ENCODE measurements at places on chromosomes 12 and 14. TPM values are rescaled to one million over a fixed set of nuclear protein-coding genes. Genes with fewer than 3 reads are reported as not detected.
A peak's percentile ranks its signal among the peaks of the same experiment; 100 is the strongest.

DNA sequence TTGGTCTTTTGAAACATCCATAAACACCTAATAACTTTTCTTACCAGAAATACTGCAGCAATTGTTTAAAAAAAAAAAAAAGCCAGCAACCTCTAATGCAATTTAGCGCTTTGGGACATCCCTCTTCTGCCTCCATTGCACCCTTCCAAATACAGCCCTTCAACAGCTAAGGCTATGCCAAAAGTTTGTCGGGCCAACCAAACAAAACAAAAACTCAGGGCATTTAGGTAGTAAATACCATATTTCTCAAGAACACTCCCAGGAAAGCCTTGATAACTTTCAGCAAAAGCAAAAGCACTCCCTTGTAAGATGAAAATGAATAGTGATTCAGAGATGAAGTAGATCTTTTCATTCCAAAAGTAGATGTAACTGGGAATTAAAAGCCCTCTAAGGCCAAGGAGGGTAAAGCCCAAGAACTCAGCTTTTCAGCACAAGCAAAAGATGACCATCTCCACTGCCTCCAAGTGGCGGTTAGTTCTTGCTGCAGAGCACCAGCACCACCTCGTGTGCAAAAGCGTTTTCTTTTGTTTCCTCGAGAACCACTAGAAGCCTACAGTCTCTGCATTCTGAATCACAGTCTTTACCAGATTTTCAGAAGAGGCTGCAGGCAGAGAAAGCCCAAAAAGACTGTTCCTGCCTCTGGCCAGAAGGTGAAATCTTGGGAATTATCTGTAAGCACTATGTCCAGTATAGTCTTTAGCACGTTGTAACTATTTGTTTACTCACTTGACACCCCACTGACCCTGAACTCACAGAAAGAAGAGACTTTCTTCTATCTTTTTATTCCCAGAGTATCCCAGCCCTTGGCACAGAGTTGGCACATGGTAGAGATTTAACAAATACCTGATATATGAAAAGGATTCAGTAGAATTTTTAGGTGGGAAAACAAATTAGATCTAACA lies 53.1 kb downstream of the SIX6 start:
- peak; percentile 25 for DNase-seq

Gene PROX2
- not detected for total RNA-seq

Gene FNTB
- total RNA-seq: 14.2 TPM

Gene PLCZ1
- total RNA-seq: not detected

Gene BRMS1L
- 3.2 TPM for total RNA-seq

Gene MYH7
- total RNA-seq: not detected

- DNase-seq: no peak
Observed at GRCh38 chr14:27391331-27391730, 793.5 kb upstream of the NOVA1 start.

Gene FZD10
- total RNA-seq: 0.14 TPM

- no peak for DNase-seq
Observed at GRCh38 chr12:19938031-19938430, 430.3 kb upstream of the PDE3A start.

Gene CEBPE
- total RNA-seq: not detected

Gene ARHGEF40
- total RNA-seq: 40.8 TPM

DNA sequence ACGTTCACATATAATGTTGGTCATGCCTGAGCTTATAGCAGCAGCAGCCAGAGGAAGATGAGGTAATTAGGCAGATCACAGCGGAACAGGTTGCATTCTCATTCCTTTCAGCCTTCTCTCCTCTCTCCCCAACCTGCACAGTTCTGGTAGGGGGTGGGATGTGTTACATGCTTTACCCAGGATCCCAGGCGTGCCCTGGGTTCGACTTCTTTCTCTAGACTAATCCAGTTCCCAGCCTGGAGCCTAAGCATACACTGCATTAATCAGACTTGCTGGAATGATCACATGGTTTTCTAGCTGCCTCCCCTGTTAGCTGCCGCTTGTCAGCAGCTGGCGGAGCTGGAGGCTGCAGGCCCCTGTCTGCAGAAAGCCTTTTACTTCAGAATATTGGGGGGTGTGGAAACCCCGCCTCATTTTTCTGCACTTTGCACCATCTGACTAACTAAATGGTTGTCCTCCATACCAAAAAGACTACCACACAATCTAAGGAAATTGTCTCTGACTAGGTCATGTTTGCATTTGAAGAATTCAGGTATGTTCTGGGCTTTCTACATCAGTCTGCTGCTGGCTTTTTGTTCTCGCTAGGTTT lies 46.0 kb upstream of the EVL start:
- DNase-seq: no peak

GRCh38 chr12:3200032-3200617 lies 122.9 kb downstream of the TSPAN9 start:
- DNase-seq: peak; percentile 38

DNA sequence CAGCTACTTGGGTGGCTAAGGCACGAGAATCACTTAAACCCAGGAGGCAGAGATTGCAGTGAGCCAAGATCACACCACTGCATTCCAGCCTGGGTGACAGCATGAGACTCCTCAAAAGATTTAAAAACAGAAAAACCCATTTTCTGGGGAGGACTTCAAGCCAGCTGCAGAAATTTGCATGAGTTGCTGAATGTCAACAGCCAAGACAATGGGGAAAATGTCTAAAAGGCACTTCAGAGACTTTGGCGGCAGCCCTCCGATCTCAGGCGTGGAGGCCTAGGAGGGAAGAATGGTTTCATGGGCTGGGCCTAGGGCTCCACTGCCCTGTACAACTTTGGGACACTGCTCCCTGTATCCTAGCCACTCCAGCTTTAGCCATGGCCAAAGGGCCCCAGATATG lies 177.8 kb upstream of the C14orf180 start:
- no peak for DNase-seq

Gene PRH2
- not detected for total RNA-seq

Gene OASL
- total RNA-seq: 7.1 TPM

Gene PSMA3
- total RNA-seq: 138 TPM

Gene ADAM20
- 0.31 TPM for total RNA-seq

DNA sequence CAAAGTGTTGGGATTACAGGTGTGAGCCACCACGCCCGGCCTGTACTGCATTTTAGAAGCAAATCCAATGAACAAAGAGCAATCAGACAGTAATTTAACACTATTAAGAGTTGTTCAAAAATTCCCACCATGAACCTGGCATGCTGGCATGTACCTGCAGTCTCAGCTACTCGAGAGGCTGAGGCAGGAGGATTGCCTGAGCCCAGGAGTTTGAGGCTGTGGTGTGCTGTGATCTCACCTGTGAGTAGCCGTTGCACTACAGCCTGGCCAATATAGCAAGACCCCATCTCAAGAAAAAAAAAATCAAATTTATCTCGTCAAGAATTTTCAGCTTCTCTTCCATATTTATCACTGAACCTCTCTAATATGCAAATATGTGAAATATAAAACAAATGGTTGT lies 39.7 kb upstream of the KICS2 start:
- no peak for DNase-seq

GRCh38 chr12:114371733-114372132 lies 34.2 kb downstream of the TBX5 start:
- no peak for DNase-seq

Gene CNIH1
- 105 TPM for total RNA-seq

DNA sequence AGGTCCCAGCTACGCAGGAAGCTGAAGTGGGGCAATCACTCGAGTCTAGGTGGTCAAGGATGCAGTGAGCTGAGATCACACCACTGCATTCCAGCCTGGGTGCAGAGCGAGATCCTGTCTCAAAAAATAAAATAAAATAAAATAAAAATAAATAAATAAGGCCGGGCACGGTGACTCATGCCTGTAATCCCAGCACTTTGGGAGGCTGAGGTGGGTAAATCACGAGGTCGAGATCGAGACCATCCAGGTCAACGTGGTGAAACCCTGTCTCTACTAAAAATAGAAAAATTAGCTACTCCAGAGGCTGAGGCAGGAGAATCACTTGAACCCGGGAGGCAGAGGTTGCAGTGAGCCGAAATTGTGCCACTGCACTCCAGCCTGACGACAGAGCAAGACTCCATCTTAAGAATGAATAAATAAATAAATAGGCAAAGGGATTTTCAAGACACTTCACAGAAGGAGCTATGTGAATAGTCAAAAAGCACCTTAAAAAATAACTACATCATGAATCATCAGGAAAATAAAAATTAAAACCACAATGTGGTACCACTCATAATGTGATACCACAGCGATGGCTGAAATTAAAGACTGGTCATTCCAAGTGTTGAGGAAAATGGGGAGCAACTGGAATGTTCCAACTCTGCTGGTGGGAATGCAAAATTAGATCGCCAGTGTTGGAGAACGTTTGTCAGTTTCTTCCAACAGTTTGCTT lies 92.9 kb upstream of the TBX3 start:
- DNase-seq: no peak

Gene SIRT4
- total RNA-seq: 1.2 TPM

All from left colon (tissue), 2 donors.